ENCODE measurements at places on chromosomes 13 and 19.

- no peak for DNase-seq
These were observed 39.2 kb downstream of the GATAD2A start for GRCh38 chr19:19444681-19445155.

DNA sequence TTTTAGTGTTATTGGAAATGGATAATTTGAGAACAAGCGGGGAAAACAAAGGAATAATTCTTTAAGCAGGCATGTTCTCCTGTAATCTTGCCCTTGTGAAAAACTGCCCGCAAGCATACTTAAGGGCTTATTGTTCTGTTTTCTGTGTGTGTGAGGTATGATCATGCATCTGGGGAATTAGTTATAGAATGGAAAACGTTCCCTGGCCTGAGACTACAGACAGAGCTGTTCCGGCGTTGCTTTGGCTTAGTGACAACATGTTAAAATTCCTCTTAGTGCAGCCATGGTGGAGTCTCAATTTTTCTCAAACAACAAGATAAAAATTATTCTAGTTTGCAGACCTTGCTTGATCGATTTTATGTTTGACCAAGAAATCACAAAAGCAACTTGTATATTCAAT lies 560.2 kb upstream of the SPRY2 start:
- no peak for DNase-seq

- DNase-seq: no peak
These were observed 1.9 kb downstream of the KLF1 start for GRCh38 chr19:12884926-12885748.

GRCh38 chr19:22140356-22140755 lies 56.4 kb downstream of the ZNF676 start:
- DNase-seq: no peak

GRCh38 chr19:29596885-29597525 lies 9.1 kb upstream of the POP4 start:
- DNase-seq: no peak
